ENCODE measurements at places on chromosomes 16 and 17. TPM values are rescaled to one million over a fixed set of nuclear protein-coding genes. Genes with fewer than 3 reads are reported as not detected.

Gene KRTAP4-6
- total RNA-seq, result not detected

GRCh38 chr17:14333506-14333905, 32.6 kb downstream of the HS3ST3B1 start:
- DNase-seq, result no peak

- DNase-seq, result peak; percentile 57
Observed at GRCh38 chr16:19907161-19907992, 22.7 kb upstream of the GPRC5B start.

DNA sequence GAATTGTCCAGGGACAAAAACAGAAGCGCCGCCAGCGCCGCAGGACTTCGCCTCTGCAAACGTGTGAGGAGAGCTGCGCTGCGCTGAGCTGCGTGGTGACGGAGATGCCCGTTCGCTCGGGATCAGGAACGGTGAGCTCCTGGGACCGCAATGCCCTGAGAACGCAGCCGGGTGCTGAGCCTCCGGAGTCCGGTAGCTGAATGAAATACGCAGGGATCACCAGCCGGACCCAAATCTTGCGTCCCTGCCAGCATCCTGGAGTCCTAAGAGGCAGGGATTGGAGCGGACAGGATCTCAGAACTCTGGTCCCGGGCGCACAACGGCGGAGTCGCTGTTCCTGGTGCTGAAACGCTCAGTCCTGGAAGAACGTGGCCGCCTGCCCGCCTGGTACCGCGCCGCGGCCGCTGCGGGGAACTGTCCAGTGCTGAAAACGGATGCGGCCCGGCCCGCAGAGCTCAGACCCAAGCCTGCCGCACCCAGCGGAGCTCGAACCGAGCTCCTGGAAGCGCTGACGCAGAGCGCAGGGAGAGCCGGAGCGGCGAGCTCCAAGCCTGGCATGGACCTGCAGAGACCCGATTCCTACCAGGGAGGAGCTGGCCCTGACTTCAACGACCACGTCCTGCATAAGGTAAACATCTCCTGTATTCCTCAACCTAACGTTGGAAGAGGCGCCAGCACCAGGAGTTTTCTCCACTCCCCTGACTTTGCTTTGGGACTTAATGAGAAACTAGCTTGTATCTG, 41.5 kb downstream of the CD300LF start:
- DNase-seq, result peak; percentile 80

GRCh38 chr16:12061336-12062055, 85.0 kb downstream of the SNX29 start:
- no peak for DNase-seq

Gene CHST4
- not detected for total RNA-seq

Gene TBC1D3C
- not detected for total RNA-seq

GRCh38 chr17:63950940-63951907, 19.1 kb upstream of the CD79B start:
- DNase-seq, result peak; percentile 68

- DNase-seq, result no peak
Observed at GRCh38 chr17:27650836-27651235, 19.8 kb downstream of the LGALS9 start.

GRCh38 chr16:46996952-46997458, 23.5 kb upstream of the DNAJA2 start:
- no peak for DNase-seq

Gene CCDC78
- 0.37 TPM for total RNA-seq

DNA sequence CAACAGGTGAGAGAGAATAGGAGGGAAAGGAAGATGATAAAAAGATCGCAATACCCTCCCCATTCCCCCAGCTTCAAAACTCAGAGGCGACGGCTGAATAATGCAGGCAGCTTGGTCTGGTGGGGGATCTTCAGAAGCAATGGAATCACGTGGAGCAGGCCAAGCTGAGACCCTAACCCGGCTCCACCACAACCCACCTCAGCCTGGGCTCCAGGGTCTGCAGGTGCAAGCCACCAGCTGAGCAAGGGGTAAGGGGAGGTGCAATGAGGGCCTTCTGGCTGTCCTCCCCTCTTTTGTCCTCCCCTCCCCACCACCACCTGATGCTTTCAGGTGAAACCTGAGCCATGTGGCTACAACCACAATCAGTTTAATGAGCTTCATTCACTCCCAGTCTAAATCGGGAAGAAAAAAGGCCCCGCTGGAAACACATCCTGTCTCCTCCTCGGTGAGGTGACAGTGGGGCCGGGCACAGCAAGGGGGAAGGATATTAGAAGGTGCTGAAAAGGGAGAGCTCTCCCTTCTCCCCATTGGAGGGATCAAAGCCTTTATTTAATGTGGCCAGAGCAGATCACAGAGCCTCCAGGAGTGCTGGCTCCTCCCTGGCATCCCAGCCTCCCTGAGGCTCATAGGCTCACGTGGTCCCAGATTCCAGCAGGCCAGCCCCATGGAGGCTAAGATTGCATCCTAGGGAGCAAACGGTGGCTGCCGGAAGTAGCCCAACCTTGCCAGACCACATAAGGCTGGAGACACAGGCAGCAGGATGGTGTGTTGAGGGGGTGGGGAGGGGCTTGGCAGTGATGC, 261.0 kb downstream of the SOX9 start:
- DNase-seq, result no peak

Gene ZACN
- total RNA-seq, result not detected

DNA sequence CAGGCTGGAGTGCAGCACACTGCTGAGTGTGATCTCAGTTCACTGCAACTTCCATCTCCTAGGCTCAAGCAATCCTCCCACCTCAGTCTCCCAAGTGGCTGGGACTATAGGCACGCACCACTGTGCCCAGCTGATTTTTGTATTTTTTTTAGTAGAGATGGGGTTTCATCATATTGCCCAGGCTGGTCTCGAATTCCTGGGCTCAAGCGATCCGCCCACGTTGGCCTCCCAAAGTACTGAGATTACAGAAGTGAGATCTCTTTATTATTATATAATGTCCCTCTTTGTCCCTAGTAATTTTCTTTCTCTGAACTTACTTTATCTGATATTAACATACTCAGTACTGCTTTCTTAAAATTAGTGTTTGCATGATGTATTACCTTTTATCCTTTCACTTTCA, 8.3 kb downstream of the CFAP97D1 start:
- no peak for DNase-seq

DNA sequence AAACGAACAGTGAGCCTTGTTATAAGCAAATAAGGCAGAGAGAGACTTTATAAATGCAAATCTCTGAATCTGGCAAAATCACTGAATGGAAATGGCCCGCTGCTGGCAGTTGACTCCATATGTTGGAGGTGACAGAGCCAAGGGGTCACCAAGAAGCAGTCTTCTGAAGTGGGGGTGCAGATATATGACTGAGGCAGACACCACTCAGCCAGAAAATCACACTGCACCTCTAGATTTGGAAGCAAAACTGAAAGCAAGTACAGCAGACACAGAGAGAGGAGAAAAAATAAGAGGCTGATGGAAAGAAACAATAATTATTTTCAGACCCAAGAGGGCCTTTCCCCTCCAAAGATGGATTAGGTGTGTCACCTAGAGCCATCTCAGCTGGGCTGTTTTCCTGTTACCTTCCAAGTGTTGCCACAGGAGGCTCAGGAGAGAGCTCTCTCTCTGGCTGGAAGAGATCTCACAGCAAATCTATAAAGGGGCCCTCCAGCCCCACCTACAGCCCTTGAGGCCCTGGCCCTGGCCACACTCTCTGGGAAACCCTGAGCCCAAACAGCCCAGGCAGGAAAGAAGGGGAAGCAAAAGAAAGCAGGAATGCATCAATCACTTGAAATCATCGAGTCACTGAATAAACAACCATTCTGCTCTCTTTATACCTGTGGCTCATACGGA, 585.1 kb upstream of the PSMD7 start:
- DNase-seq, result no peak

Gene HIGD1B
- 0.53 TPM for total RNA-seq

DNA sequence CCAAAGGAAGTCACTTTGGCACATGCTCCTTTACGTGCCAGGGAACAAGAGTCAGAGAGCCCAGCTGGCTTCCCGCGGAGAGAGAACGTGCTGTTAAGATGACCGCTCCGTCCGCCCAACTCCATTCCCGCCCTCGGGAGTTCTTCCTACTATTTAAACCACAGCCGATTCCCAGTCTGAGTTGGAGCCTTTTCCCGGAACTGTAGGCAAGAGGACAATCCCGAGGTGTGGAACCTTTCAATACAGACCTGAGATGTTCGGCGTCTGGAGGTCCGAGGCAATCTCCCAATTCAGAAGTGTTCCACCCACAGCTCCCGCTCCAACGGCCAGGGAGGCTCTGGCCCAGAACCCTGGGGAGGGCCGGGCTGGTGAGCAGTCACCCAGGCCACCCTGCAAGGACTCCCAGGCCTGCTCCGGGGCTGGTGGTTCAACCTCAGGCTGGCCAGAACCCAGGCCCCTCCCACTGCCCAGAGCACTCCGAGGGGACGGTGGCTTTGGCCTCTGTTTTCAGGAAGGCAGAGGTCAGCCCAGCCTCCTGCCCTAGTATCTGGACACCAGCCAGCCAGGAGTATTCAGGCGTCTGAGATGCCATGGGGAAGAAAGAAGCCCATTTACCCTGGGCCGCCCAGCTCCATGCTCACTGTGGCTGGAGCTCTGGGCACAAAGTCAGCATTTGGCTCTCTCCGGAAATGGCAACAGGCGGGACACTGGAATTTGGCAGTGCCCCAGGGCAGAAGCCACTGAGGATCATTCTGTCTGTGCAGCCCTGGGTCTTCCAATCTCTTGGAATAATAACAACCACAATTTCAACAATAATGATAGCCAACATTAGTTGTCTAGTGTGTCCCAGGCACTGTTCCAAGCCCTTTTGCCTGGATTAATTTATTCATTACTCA, 21.4 kb downstream of the EMP2 start:
- DNase-seq, result peak; percentile 43

- DNase-seq, result peak; percentile 53
Observed at GRCh38 chr16:57720142-57720575, 15.4 kb upstream of the KATNB1 start.

GRCh38 chr17:50691550-50692447, 15.9 kb downstream of the ANKRD40 start:
- DNase-seq, result peak; percentile 82

- no peak for DNase-seq
Observed at GRCh38 chr16:50878966-50879615, 137.2 kb downstream of the CYLD start.

DNA sequence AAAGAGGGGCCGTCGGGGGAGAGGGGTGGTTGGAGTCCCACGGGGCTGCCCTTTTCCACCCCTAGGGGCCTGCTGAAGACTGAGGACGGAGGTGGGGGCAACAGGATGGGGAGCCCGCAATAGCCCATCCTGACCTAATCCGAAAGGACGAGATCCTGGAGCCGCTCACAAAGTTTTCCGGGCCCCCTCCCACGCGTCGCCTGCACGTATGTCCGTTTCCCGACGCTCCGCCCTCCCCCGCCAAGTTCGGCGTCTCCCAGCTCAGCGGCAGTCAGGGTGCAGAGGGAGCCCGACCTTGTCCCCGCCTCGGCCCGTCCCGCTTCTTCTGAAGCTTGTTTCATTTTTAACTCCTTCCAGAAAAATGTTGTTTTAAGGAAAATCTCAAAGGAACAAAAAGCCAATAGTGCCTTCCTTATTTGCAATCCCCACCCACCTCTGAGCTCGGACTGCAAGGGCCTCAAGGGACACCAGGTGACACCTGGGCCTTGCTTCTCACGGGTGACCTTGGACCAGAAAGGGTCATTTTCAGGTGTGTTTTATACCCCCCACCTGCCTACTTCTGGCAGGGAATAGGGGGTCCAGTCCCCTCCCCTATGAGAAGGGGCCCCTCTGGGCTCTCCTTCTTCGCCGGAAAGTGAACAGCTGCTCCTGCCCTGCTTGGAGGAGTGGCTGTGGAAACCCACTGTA, 3.4 kb upstream of the ZNF423 start:
- DNase-seq, result peak; percentile 72

DNA sequence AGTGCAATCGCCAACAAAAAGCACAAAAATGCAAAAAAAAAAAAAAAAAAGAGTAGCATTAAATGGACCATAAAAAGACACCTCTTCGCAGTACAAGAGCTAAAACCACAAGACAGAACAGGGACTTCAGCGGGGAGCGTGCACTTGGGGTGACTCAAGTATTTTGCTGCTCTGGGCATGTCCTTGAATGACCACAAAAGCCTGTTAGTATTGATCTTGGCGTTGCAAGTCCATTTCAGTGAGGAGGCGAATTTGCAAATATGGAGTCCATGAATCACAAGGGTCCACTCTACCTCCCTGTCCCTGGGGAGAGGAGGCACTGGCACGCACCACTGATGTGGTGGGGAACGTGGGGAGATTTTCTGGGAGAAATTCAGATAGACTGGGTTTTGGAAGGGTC, 78.9 kb downstream of the CNGB1 start:
- no peak for DNase-seq

DNA sequence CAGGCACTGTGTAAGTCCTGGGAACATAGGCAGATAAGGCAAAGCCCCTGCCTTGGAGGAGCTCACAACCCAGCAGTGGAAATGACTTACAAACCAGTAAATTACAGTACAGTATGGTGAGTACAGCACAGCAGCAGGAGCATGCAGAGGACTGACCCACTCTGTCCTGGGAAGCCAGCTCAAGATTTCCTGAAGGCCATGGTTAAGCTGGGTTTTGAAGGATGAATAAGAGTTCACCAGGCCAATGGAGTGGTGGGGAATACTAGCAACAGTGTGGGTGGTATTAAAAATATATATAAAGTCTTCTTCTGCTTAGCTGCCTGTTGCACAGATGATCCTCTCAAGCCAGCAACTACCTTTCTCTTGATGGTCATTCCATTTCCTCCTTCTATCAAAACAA, 3.0 kb upstream of the GAN start:
- DNase-seq, result no peak

DNA sequence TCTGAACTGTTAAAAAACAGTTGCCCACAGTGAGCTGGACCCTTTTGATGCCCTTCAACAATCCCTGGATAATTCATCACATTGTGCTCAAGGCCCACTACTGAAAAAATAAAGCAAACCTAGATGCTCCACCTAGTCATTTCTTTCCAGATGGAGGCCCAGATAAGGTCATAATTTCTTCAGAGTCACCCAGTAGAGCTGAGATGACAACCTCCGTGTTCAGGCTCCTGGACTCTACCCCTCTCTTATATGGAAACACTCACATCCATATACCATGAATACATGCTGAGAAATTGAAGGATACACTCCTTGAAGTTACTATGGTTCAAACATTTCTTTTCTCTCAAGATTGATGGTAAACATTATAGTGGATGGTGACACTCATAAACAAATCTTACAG, 2.7 kb upstream of the ABCA3 start:
- no peak for DNase-seq

DNA sequence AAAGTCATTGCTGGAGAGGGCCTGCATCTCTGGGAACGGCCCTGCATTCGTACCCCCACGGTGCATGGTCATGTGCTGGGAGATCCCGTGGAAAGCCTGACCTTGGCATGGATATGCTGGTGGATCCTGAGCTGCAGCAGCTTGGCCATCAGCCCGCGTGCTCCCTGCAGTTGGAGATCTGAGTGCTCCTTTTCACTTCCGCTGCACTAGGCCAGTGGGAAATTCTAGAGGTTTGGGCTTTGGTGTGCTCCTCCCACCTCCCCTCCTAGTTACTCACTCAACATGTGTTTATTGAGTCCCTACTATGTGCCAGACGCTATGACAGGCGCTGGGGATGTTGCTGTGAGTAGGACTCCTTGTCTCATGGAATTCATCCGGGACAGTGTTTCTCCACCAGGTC, 91.1 kb downstream of the RGS9 start:
- no peak for DNase-seq

GRCh38 chr16:88783391-88784073, 1.5 kb downstream of the PIEZO1 start:
- peak; percentile 34 for DNase-seq
